MG63 (cell line): ENCODE measurements at places on chromosomes 2 and 18.

DNA sequence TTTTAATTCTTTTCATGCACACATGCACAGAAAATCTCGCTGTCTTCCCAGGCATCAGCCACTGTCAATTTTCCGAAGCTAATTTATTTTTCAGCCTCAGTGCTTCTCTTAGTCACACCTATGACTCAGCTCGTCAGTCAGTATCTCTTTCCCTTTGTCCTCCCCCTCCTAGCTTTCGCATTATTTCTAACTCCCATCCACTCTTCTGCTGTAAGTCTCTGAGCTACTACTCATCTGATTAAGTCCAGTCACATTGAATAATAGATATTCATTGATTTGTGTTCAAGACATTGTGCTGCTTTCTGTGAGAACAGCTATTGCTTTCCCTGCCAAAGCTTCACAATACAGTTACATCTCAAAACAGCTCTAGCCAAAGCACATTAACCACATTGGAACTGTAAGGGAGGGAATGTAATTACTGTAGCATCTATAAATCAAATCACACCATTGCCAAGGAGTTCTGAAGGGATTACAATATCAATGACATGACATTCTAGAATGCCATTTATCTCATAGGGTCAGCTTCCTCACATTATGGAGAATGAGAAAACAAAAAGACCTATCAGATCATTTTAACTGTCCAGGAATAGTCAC lies 89.4 kb downstream of the SCN3A start:
- DNase-seq = peak; percentile 9

DNA sequence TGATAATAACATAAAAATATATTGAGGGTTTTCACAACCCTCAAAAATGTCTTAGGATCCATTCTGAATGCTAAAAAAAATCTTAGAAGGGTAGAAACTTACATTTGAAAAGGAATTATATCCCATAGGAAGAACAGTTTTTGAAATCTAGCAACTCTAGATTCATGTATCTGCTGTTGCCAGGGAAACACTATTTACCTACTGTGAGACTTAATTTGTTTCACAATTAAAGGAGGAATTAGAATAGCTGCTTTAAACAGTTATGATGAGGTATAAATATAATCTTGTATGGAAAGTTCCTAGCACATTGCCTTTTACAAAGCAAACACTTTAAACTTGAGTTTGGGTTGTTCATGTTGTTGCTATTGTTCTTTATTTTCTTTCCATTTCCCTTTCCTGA lies 988.2 kb downstream of the SUCLG1 start:
- no peak for DNase-seq

- no peak for DNase-seq
These were observed 274.8 kb downstream of the SS18 start for GRCh38 chr18:25815659-25816058.

- no peak for DNase-seq
These were observed 1.1 kb downstream of the L3MBTL4 start for GRCh38 chr18:6413579-6414117.

DNA sequence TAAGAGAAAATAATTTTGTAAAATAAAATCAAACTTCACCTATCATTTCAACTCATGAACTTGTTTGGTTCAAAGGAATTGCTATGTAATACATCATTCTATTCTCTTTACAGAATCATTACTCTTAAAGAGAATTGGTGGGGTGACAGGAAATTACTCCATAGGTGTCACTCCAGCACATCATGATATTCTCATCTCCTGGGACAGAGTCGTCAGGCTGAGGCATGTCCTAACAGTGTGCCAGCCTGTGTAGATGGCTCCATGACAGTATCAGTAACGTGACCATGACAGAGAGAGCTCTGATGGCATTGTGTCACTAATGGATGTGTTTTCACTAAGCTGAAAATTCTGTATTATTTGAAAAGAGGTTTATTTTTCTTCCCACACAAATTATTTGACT lies 13.9 kb downstream of the SPATS2L start:
- DNase-seq = no peak

DNA sequence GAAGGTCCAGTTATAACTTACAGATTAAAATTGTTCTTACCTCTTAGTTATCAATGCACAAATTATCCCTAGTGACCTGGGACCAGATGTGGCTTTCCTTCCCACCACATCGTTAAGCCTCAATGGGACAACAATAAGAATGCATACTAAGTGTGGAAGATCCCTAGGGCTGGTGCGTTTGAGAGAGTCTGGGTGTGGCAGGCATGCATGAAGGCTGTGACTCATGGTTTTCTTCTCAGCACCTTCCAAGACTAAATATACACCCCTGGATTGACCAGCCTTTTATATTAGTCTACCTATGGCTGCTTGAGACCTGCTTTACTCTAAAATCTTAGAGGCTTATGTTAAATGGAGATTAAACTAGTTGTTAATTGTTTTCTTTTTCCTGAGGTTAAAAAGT lies 261.7 kb upstream of the SLC14A2 start:
- DNase-seq = peak; percentile 5

GRCh38 chr2:168717790-168718502 lies 84.5 kb upstream of the NOSTRIN start:
- DNase-seq = no peak

GRCh38 chr2:178211943-178212342 lies 17.6 kb downstream of the OSBPL6 start:
- DNase-seq = no peak

DNA sequence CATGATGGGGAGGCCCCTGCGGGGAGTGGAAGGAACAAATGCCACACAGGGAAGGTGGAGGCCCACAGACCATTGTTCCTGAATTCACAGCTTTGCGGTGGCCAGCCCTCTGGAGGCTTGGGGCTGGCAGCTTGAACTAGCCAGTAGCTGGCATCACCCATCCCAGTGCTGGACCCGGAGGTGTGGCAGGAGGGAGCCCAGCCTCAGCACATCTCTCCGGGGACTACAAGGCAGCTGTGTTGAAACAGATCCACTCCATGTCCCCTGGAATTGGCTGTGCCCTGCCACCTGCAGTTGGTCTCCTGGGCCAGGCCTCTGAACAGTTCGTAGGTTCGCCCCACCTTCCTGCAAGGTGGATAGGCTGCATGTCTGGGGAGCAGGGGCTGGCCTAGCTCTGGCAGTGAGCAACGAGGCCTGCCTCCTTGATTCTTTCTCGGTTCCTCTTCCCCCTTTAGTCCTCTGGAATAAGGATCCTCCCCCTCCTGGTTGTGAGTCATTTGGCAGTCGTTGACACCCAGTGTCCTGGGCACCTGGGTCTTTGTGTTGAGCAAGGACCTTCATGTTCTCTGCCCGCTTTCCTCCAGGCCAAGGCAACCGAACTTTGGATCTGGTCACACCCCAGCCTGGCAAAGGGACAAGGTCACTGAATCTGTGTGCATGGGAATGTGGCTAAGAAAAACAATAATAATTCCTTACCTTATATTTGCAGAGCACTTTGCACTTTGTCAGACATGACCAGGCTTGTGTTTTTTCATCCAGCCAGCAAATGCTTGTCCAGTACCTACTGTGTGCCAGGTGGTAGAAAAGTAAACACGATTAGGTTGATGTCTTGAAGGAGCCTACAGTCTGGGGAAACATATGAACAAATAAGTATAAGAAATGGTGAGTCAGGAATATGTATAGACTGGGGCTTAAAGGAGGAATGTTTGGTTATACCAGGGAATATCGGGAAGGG lies 55.0 kb upstream of the MCFD2 start:
- peak; percentile 56 for DNase-seq

DNA sequence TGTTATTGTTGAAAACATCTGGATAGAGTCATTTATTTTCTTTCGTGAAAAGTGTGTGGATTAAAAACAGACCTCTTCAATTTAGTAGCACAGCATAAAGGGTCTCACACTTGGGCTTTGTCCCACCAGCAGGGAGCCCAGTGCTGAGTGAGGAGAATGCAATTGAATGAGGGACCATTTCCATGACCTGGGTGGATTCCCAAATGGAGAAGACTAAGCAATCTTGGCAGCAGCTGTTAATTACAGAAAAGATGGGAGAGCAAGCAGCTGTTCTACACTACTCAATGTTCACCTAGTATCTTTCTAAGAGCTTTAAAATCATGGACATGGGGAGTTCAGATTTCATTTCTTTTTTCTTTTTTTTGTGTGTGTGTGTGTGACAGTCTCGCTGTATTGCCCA lies 121.8 kb upstream of the FN1 start:
- DNase-seq = no peak

DNA sequence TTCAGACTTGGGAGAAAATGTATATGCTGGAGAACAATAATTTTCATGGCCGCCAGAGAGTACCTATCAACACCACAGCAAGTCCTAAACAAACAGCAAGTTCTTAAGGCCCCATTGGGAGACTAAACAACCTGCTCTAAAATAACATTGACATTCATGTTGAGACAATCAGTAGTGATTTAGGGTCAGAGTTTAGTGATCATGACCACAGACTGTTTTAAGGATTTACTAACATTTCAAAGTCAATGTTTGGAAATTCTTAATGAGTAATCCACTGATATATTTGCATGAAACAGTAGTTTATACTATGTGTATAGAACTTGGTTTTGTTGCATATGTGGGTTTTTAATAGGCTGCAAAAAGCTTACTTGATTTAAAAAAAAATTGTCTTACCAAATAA lies 34.7 kb downstream of the RASGRP3 start:
- DNase-seq = no peak

- peak; percentile 21 for DNase-seq
These were observed 815 bp downstream of the GMCL1 start for GRCh38 chr2:69830045-69830905.

GRCh38 chr2:109636317-109636716 lies 22.2 kb downstream of the SOWAHC start:
- no peak for DNase-seq

DNA sequence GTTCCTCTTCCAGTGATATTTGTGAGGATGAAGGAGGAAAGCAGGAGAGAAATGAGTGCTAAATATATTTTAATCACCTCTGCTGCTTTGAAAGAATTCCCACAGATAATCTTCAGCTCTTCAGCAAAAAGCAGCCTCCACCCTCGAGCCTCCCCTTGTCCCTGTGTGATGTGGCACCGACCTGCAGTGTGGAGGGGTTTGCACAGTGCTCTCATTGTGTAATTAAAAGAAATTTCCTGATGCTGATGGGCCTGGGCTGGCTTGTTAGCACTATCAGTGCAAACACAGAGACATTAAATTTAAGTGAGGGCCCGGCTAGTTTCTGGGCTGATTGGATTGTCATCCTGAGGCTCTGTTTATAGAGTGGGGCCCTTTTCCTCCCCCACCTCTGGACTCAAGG lies 53.4 kb downstream of the KIF5C start:
- DNase-seq = no peak

DNA sequence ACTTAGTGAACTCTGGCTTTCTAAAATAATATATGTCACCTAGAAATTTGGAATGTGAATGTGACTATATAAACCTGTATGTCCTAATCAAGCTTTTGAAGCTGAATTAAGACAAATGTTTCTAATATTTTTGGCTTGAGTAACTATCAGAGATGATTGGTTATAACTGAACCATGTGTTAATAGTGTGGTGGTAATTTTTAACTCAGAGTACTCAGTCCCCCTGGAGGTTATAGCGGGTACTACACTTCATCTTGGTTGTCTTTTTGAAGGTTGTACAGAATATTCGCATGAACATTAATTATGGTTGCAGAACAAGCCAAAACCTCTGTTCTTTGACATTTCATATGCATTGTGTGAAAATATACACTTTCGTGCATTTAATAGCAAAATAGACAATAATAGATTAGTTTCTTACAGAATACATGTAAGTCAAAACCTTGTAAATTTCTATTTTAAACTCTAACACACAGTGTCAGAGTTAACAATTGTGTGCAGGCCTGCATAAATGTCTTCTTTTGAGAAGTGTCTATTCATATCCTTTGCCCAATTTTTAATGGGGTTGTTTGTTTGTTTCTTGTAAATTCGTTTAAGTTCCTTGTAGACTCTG lies 86.0 kb downstream of the OSBPL6 start:
- DNase-seq = no peak

- no peak for DNase-seq
These were observed 3.1 kb upstream of the GALNT1 start for GRCh38 chr18:35578481-35578880.

DNA sequence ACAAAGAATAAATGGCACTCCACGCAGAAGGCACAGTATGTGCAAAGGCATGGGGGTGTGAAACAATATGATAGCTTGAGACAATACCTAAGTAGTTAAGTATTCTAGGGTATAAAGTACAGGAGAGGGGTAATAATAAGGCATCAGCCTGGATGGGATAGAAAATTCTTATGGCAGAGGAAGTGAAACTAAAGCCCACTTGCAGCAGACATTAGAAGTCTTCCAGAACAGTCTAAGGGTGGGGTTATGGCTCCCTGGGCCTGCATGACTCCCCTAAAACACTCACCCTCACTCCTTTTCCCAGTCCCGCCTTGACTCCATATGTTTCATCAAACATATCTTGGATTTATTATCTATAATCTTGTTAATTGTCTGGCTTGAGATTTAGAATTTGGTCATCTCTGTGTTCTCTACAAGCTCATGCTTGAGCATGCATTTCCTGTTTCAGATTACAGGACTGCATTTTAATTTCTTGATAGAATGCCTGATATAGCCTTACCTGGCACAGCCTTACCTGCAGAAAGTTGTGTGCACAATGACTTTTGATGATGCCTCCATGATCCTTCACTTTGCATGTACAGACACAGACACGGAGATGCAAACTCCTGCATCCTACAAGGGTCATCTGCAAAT lies 28.5 kb upstream of the TMBIM1 start:
- DNase-seq = no peak

DNA sequence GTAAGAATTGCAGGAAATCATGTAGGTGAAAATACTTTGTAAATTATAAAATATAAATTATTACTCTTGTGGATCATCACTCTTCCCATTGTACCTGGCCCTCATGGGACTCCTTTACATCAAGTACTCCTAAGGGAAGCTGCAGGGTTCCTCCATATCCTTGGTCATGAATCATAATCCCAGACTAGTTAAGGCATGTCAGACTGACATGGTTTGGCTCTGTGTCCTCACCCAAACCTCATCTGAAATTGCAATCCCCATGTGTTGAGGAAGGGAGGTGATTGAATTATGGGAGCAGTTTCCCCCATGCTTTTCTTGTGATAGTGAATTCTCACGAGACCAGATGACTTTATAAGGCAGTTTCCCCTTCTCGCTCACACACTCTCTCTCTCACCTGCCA lies 77.1 kb downstream of the CMPK2 start:
- no peak for DNase-seq

DNA sequence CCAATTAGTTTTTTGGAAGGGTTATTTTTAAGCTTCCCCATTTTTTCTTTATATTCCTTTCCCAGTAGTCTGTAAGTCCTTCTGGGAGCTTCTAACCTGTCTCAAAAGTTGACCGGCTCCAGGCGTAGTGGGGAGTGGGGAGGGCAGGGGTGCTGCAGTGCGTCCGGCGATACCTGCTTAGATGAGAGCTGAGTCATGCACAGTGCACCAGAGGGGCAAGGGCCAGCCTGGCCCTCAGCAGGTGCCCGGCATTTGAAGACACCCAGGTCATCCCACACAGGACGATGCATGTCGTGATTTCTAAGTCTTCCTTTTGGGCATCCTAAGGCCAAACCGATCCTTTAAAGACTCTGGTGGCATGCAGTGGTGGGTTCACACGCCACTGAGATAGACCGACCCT lies 73.4 kb downstream of the TPO start:
- no peak for DNase-seq

- no peak for DNase-seq
These were observed 29.0 kb upstream of the ZFP36L2 start for GRCh38 chr2:43255296-43255910.

- DNase-seq = no peak
These were observed 209.1 kb upstream of the KCNJ3 start for GRCh38 chr2:154489266-154489858.
